Naive thymus-derived CD8-positive, alpha-beta T cell (primary cell): ENCODE measurements at places on chromosomes 5 and 9. TPM values are rescaled to one million over a fixed set of nuclear protein-coding genes. Genes with fewer than 3 reads are reported as not detected.

DNA sequence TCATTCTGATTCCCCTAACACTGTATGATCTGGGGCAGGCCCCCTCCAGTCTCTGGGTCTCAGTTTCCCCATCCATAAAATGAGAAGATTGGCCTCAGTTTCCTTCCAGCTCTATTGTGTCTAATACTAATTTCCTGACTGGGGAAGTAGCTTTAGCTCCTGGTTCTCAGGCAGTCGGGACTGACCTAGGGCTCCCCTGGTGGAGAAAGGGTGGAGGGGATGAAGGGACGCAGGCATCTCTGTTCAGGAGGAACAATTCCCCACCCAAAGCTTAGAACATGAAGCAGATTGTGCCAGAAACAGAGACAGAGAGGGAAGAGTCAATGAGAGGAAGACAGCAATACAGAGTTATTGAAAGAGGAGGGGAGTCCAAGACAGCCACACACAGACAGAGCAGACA lies 14.2 kb upstream of the PTGS1 start:
- no peaks in the 10 kb centered on the region for H3K4me1 ChIP-seq
- DNase-seq: no peak
- H3K27me3 ChIP-seq: no peaks in the 10 kb centered on the region
- H3K36me3 ChIP-seq: peaks cover 2% of the 10 kb centered on the region
- H3K27ac ChIP-seq: no peak overlapping the region

KCNT1 gene
- total RNA-seq: not detected

DNA sequence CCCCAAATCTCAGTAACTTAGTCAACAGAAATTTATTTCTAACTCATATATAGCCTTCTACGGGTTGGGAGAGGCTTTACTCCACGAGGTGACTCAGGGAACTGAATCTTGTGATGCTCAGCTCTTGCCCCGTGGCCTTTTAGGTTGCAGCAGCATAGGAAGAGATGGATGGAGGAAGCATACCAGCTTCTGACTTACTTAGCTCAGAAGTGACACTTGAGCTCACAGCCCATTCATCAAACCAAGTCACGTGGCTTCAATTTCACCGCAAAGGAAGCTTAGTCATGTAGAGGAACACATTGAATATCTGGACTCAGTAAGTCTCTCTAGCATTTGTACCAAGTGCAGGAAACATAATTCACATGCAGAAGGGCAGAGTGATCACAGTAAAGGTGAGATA lies 124.1 kb upstream of the KCNN2 start:
- H3K27ac ChIP-seq: no peak overlapping the region
- H3K4me3 ChIP-seq: no peak overlapping the region
- no peaks in the 10 kb centered on the region for H3K4me1 ChIP-seq
- no peaks in the 10 kb centered on the region for H3K36me3 ChIP-seq

C5orf34 gene
- 7.4 TPM for total RNA-seq

RUFY1 gene
- total RNA-seq: 62.3 TPM

NRG2 gene
- 0.47 TPM for total RNA-seq

- no peak overlapping the region for H3K4me3 ChIP-seq
- H3K27ac ChIP-seq: no peak overlapping the region
- no peaks in the 10 kb centered on the region for H3K4me1 ChIP-seq
- H3K27me3 ChIP-seq: no peaks in the 10 kb centered on the region
- DNase-seq: no peak
- no peaks in the 10 kb centered on the region for H3K36me3 ChIP-seq
Observed at GRCh38 chr5:168860503-168860902, 281.3 kb upstream of the PANK3 start.

SHC3 gene
- total RNA-seq: 0.11 TPM

PCDHGA11 gene
- total RNA-seq: 0.36 TPM
